Left lung (tissue), 14 donors: ENCODE measurements at places on chromosomes 6 and 20.

DNA sequence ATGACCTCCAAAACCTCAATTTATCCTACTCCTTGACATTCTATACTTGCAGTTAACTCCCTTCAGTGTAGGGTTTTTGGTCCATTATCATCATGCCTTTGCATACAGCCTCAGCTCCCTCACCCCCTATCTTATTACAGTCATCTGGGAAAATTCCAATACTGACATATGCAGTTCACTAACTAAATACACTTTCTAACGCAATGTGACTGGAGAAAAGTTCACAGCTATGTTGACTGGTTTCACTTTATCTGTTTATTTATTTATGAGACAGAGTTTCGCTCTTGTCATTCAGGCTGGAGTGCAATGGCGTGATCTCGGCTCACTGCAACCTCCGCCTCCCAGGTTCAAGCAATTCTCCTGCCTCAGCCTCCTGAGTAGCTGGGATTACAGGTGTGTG lies 64.9 kb downstream of the CRYBG1 start:
- no peak for DNase-seq

GRCh38 chr20:44917399-44917798 lies 7.5 kb downstream of the PABPC1L start:
- no peak for DNase-seq

DNA sequence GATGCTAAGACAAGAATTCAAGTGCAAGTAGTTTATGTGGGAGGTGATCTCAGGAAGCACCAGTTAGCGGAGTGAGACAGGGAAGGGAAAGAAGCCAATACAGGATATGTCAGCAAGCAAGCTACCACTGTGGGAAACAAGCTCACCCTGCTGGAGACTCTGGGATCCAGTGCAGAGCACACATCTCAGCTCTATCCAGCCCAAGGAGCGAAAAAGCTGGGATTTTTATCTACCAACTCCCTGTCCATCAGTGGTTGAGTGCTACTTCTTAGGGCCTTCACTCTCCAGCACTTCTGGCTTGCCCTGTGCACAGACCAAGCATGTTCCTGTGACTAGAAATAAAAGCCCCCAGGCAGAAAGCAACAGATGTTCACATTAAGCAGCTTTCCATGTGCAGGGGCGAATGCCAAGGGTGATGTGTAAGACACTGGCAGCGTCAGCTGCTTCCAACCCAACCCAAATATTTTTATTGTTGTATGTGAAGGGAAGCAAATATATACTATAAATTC lies 10.8 kb upstream of the RNF24 start:
- no peak for DNase-seq

DNA sequence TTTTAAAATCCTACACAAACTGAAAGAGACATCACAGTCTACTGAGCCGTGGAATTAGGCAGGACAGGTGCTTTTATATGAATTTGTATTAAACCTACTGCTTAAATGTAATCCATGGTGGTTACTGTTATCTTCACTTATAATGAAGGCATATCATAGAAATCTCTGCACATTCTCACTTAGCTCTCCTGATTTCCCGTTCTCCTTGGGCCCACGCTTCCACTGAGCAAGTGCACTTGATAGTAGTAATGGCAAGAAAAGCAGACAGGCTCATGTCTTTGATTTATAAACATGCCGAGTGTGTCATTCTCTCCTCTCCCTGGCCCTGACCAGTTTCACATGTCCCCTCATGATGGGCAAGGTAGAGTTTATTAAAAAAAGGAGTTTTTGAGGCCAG lies 186.3 kb downstream of the HIVEP2 start:
- no peak for DNase-seq

DNA sequence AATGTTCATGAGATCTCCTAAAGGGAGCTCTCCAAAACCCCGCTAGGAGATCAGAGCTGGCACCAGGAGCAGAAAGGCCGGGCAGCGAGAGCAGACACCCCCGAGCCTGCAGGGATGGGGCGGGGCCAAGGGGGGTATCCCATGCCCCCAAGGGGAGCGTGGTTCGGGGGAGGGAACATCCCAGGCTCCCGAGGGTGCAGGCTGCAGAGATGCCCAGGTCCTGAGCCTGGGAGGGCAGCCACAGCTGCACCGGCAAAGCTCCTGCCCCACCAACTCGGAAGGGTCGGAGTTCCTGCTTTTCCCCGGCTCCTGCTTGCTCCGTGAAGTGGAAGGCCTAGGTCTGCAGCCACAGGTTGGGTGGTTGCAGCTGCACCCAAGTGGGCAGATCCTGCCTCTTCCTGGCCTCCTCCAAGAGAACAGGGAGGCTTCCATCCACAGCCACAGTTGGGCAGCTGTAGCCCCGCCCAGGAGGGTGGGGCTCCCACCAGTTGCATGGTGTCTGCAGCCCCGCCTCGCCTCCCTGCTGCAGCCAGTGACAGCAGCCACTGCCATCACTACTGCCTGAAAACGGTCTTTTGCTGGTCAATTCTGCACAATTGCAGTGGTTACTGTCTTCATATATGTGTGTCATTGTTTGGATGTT lies 13.4 kb upstream of the GMNN start:
- no peak for DNase-seq

GRCh38 chr6:137370871-137371633 lies 123.1 kb downstream of the OLIG3 start:
- no peak for DNase-seq

DNA sequence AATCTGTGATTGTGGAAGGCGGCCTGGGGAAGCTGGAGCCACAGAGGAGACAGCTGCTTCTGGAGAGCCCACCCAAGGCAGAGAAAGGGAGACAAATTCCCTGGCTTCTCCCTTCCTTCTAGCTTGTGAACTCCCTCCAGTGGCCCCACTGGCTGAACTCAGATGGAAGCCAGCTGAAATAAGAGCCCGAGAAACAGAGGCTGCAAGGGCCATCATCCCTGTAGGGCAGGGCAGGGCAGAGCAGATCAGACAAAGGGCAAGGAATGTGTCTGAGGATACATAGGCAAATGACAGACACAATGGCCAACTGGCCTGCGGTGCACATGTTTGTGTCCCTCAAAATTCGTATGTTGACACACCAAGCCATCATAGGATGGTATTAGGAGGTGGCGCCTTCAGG lies 25.3 kb downstream of the MDFI start:
- DNase-seq: no peak

- DNase-seq: peak; percentile 29
Measured at GRCh38 chr6:22362361-22362760, 65.5 kb upstream of the PRL start.

DNA sequence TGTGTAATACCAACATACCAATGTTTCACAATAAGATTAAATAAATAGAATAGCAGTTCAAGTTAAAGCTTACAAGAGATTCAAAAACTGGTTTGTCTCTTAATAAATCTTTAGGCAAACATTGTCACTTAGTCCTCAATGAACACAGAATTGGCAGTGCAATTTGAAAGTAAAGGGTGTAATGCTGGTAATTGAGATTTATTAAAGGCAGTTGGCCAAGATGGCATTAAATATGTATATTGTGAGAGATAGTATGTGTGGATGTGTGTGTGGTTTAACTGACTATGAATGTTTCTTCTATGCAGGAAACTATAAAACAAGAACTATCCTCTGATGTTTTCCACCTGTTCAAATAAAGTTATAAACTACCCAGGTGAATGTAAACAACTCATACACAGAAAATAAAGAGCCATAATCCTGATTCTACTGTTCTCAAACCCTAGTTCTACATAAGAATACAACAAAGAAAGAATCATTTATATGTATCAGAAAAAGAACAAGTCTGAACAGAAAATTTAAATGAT lies 267.9 kb upstream of the PTCHD4 start:
- no peak for DNase-seq

DNA sequence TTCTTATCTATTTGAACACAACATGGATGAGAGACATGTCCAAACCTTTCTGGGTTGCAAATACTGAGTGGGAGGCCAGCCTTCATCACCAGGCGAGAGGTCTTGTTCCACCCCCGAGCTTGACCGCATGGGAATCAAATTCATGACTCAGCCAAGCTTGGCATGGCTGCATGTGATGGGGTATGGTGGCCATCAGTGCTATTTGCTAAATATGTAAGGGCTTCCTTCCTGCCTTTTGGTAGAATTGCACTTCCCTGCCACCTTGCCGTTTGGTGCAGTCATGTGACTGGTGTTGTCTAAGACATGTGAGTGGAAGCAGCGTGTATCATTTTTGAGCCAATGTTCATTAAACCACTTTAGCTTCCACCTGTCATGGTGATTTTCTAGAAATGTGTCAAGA lies 508.9 kb upstream of the SULF2 start:
- DNase-seq: no peak

- no peak for DNase-seq
Measured at GRCh38 chr6:22030730-22031619, 265.9 kb downstream of the PRL start.

- DNase-seq: no peak
Measured at GRCh38 chr20:32823078-32823477, 3.3 kb downstream of the MAPRE1 start.

DNA sequence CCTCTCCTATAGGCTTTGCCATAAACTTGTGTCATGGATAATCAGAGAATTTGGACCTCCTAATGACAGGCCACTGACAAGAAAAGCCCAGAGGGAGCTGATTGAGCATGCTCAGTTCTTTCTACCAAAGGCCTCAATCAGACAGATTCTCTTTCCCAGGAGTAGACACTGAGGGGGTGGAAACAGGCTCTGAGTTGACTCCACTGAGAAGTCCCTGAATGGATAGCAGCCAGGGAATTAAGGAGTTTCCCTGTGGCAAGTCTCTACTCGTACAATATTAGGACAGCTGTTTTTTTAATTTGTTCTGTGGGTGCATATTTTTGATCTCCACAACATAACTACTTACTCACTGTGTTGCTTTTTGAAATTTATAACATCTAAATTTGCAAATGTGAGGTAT lies 63.3 kb downstream of the SLC16A10 start:
- DNase-seq: no peak

DNA sequence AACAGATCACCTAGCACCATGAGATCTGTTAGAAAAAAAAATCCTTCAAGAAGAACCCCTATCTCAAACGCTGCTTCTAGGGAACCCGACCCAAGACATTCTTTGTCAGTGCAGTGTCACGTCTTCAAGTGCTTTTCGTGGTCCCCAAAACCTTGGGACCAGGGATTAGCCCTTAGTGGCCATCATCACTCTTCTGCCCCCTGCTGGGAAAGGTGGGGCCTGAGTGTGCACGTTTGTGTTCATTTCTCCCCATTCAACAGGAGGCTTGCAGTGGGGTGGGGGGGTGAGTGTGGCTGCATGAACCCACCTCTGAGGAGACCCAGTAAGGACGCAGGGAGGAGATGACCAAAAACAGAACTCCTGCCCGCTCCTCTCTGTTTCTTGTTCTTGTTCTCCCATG lies 218.2 kb upstream of the RNF24 start:
- DNase-seq: no peak

GRCh38 chr6:138206862-138207261 lies 11.4 kb downstream of the PBOV1 start:
- DNase-seq: no peak

DNA sequence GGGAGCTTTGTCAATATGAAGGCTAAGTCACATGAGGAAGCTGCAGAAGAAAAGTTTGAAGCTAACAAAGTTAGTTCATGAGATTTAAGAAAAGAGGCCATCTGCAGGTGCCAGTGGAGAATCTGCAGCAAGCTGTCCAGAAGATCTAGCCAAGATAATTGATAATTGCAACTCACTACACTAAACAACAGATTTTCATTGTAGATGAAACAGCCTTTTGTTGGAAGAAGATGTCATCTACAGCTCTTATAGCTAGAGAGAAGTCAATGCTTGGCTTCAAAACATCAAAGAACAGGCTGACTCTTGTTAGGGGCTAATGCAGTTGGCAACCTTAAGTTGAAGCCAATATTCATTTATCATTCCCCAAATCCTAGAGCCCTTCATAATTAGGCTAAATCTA lies 83.7 kb downstream of the RIN2 start:
- DNase-seq: no peak

DNA sequence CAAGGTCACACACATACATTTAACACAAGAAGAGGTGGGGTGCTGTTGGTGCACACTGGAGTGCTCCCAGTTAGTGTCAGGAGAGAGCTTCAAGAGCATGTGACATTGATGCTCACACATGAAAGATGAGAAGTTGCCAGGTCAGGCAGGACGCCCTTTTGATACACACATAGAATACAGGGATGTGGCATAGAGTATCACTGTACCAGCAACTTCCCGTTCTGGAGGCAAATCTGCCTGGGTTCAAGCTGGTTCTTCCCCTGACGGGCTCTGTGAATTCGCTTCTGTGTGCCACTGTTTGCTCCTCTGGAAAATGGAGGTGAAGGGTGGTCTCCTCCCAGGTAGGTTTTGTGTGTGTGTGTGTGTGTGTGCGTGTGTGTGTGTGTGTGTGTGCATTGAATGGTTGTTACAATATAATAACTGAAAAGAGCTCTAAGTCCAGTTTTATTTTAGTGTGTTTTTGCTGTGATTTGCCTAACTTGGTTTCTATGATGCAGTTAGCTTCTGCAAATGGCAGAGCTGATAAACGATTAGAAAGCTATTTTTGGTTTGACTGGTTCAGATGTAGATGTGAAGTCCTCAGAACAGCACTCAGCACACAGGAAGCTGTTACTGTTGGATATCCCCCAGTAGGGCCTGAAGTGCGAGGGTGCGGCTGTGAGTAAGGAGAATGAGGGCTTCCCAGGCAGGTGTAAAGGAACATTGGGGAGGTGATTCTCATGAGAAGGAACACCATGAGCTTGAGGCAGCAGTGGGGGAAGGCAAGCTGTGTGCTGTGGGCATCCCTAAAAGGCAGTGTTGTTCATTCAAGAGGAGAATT lies 53.4 kb downstream of the HIVEP1 start:
- no peak for DNase-seq

DNA sequence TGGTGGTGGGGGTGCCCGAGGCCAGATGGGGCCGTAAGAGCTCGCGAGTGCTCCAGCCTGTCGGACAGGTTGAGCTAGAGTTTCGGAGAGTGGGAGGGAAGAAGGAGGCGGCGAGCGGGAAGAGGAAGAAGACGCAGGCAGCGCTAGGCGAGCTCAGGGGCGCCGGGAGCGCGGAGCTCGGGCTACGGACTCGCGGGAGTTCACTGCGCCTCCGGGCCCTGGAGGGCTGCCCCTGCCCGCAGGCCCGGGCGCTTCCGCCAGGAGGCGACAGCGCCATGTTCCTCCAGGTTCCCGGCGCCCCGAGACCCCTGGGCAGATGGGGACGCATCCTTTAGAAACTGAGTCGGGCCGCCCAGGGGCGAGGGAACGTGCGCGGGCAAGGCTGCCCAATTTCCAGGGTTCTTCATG lies 984 bp downstream of the TFAP2C start:
- peak; percentile 79 for DNase-seq
